ENCODE measurements at places on chromosomes 1 and 21.
A peak's percentile ranks its signal among the peaks of the same experiment; 100 is the strongest.

GRCh38 chr21:28283641-28284490 is 708.8 kb downstream of the LTN1 start:
- DNase-seq: no peak

DNA sequence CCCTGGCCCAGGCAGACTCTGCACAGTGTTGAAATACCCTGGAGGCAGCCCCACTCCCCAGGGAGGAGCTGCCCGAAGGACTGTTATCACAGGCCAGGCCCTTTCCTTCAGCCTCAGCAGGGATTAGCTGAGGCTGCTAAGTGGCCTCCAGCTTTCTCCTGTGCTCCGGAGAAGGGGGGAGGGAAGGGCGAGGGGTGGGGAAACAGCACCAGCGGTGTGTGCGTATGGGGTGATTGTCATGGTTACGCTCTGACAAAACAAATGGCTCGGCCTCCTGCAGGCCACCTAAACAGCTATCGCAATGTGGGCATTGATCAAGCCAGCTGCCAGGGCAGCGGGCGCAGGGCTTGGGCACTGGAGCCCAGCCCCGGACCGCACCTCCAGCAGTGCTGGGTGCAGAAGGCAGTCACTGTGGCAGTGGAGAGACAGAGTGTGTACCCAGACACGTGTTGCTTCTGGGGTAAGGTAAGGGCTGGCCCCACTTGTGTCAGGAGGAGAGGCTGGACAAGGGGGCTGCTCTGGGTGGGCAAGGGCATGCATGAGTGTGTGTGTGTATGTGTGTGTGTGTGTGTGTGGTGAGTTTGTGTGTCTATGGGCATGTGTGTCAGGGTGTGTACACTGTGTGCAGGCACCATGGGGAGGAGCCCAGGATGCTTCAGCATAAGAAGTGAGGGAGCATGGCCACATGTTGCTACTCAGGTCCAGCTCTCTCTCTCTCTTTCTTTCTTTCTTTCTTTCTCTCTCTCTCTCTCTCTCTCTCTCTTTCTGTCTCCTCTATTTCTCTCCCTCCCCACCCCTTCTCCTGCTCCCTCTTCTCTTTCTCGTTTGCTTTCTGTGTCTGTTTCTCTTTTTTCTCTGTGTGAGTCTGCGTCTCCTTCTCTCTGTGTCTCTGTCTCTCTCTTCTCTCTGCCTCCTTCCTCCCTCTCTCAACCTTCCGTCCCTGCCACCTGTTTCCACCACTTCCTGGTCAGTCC is at the start of gene VWA5B1:
TSS of gene VWA5B1 (plus strand) at position 252 of the 974 bp plus-strand sequence. CDS start 19,727 bp downstream, outside the sequence.
- peak; percentile 88 for DNase-seq

DNA sequence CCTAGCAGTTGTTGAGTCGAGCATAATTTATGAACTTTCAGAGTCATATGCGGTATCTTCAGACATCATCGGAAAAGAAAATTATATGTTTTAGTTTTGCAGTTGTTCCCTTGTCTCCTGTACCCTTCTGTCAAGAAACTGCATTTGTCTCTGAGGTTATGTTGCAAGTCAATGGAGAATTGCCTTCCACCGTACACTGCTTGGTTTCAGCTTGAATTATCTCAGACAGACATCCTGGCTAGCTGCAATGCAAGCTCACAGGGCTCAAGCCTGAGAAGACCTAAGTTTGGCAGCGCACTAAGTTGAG is 156.0 kb downstream of the NFIA start:
- DNase-seq: no peak

DNA sequence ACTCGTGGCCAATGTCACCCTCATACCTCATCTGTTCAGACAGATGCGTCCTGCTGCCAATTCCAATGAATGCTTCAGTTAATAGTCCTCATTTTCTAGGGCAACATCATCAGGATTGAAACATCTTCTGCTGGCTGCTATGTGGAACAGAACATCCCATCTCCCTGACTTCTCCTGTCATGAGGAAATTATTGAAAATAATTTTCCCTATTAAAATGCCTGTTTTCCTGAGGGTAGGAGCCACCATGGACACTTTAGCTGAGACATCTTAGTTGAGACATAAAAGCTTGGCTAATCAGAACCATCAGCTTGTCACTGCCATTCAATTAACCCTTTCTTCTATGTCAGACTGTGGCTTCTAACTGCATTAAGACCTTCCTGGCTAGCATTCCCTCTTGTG is 396.1 kb downstream of the HHAT start:
- no peak for DNase-seq

- no peak for DNase-seq
Observed at GRCh38 chr1:216258386-216258785, 164.9 kb downstream of the USH2A start.

GRCh38 chr1:152479792-152480595 is 30.6 kb upstream of the LCE5A start:
- peak; percentile 41 for DNase-seq

Data from NCI-H524 (cell line).